Glutamatergic neuron (in vitro differentiated cells): ENCODE measurements at places on chromosomes 11 and 22.

DNA sequence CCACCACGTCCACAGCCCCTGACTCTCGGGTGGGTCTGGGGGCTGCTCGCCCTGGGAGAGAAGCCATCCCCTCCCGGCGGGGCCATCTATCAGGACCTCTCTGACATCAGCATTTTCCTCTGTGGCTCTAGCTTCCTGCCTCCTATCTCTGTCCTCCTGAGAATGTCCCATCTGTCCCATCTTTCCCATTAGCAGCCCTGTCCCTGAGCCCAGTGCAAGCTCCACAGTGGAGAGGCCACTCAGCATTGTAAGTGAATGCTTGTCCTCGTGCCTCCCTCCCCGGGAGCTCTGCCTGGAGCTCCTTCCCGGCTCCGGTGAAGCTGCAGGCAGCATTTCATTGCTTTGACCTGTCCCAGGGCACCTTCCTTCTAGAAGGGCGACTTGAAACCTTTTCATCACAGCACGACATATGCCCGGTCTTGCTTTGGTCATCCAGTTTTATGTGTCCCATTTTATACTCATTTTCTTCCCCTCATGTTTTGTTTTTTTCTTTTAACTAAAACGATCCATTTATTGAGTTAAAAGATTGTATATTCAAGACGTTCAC, 49.7 kb downstream of the RTN4R start:
- DNase-seq: peak; percentile 64

DNA sequence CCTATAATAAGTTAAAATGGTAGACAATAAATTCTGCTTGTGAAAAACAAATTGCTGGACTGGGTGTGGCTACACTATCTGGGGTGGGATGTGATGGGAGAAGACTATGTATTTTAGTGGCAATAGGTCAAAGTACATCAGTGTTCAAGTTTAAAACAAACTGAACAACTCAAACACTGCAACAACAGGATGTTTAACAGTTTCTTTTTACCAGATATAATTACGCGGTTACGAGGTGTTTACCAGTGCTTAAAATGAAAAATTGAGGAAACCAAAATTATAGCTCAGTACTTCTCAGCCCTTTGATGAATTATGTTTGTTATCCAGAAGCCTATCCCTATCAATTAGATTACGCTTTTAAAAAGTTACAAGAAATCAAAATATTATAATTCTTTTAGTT, 3.2 kb downstream of the PRDM10 start:
- no peak for DNase-seq

DNA sequence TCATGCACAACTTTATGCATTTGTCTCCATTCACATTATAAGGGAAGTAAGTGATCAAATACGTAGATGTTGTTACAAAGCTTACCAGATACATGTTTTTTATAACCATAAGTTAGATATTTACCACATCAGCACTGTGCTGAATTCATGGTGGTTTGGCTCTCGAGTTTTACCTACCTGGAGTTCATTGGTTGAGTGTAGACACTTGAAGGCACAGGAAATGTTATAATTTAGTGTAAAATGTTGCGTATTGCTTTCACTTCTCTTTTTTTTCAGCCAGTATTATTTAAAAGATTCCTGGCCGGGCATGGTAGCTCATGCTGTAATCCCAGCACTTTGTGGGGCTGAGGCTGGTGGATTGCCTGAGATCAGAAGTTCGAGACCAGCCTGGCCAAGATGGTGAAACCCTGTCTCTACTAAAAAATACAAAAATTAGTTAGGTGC, 53.1 kb upstream of the GRK2 start:
- no peak for DNase-seq

DNA sequence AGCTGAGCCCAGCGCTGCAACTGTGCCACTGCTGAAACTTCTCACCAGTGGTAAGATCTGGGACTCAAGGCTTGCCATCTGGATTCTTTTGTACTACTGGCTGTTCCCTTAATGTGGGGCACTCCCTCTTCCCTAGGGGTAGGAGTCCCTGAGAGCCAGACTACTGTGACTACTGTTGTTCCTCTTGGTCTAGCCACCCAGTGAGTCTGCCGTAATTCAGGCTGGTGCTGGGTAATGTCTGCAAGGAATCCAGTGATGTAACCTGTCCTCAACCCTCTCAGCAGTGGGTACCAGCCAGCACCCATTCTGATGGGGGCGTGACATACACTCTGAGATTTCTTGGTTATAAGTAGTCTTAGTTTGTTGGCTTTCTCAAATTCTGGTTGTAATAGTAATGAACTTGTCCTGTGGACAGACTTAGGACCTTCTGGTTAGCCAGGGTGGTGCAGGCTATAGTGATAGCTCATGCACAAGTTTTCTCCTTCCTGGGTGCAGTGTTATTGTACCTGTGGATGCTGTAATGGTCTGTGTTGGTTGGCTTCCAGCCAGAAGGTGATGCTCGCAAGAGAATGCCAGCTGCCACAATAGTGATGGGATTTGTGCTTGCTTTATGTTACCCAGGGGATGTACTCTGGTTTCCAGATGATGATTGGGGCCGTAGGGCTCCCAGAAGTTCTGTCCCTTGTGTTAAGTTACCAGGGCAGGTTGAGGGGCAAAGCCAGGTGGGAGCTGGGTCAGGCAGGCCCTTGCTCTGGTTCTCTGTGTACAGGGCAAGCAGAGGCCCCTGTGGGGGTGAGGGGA, 65.5 kb downstream of the ARHGAP42 start:
- no peak for DNase-seq

DNA sequence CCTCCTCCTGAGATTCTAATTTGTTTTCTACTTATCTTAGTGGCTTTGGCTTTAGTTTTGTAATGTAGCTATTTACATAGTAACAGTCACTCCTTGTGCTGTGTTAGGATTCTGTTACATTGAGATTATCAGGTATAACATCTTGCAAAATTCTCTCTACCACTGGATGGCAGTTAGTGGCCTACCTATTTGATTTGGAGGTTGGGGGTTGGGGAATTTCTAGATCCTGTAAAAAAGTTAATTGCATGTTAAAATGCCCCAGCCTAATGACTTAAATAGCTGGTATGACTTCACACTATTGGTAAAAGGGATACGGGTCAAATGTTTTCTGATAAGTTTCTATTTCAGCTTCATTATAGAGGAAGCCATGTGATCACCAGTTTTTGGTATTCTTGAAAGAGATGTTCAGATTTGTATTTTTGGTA, 2.8 kb downstream of the GRK3 start:
- DNase-seq: no peak

GRCh38 chr11:945986-946385, 20.3 kb downstream of the AP2A2 start:
- no peak for DNase-seq

GRCh38 chr11:26021017-26021416, 310.9 kb upstream of the ANO3 start:
- no peak for DNase-seq

- no peak for DNase-seq
These were observed 9.6 kb downstream of the SSTR3 start for GRCh38 chr22:37202716-37203115.

DNA sequence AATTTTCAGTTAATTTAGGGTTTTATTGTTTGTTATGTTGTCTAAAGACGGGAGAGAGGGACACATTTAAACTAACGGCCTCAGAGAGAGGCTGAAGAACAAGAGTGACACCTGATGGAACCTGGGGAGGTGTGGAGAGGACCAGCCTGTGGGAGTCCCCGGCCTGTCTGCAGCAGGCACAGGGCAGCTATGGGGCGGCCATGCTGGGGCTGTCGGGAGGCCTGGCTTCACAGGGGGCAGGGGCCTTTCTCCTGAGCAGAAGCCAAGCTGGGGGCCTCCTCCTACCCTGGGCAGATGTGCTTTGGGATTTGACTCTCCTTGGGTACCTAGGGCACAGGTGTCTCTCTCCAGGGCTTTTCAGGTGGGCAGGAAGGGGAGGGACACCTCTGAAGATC, 21.9 kb downstream of the RELT start:
- no peak for DNase-seq

GRCh38 chr11:38867338-38867737, 2269.3 kb upstream of the RAG2 start:
- DNase-seq: no peak

- no peak for DNase-seq
These were observed 82.3 kb downstream of the TRIM29 start for GRCh38 chr11:120055646-120056045.
